ENCODE measurements at places on chromosomes 5 and 9.

- DNase-seq: no peak
Observed at GRCh38 chr9:3858961-3859360, 333.2 kb upstream of the RFX3 start.

GRCh38 chr9:16996901-16997491 is 126.5 kb upstream of the BNC2 start:
- no peak for DNase-seq

DNA sequence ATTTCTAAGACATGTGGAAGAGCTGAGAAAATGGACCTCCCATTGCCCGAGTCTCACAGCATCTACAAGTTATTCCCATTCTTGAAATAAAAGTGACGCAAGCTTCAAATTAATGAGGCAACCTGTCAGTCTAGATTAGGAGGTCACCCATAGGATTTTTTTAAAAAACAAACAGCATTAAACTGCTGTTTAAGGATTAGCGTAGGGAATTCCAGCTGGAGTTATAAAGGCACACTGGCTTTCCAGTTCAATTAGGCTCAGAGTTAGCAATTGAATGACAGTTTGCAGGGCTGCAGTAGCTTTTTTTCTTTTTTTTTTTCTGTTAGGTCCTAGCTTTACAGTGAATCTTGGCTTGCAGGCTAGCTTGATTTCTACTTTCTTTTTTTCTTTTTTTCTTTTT is 16.2 kb downstream of the PRKACG start:
- no peak for DNase-seq

DNA sequence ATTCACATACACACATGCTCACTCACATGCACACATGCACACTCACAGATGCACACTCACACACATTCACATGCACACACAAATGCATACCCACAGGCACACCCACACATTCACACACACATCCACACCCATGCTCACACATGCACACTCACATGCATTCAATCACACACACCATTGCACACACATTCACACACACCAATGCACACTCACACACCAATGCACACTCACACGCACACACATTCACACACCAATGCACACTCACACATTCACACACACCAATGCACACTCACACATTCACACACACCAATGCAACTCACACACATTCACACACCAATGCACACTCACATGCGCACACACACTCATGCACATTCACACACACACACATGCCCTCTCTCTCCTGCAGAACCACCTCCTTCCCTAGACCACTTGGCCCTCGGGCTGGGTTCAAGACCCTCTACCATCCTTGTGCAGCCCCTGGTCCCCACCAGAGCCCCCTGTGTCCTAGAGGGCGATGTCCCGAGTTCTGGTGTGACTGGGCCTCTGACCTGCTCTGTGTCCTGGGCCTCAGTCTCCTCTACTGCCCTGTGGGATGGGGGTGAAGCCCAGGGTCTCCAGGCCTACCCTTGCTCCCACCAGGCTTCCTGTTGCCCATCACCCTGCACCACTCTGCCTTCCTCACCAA is 139.0 kb downstream of the OLFM1 start:
- no peak for DNase-seq

GRCh38 chr9:75130621-75131230 is 42.4 kb downstream of the OSTF1 start:
- DNase-seq: no peak

DNA sequence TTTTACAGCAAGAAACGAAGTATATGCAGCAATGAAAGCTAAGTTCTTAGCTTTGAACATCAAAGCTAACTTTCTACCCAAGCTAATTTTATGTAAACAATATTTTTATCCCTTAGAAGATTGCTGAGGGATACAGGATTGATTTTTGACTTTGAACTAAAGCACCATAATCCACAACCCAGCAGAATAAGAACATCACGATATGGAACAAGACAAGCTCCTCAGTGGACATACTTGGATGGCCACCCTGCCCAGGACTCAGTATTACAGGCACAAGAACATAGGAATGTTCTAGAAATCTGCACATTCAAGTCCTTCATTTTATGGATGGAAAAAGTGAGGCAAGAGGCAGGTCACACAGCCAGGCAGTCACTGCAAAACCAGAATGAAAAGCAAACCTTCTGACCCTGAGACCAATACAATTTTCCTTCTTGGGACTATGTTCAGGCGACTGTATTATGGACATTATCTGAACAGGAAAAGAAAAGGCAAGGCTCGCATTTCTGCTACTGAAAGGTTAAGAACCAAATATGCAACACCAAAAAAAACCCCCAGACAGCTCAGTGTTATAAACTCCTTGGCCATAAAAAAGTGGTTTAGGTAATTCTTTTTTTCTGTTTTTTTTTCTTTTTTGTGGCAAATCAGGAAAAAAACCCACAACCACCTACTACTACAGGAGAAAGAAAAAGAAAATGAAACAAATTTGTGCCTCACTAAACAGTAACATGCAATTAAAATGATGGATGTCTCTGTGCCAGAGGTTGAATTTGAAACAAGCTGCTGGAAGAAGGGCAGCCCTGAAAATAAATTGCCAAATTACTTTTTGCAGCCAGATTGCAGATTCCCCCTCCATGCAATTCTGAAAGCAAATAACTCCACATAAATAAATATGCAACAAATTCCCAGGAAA is 25.4 kb downstream of the EPB41L4B start:
- no peak for DNase-seq

GRCh38 chr9:135746565-135746964 is 44.6 kb downstream of the KCNT1 start:
- DNase-seq: no peak

DNA sequence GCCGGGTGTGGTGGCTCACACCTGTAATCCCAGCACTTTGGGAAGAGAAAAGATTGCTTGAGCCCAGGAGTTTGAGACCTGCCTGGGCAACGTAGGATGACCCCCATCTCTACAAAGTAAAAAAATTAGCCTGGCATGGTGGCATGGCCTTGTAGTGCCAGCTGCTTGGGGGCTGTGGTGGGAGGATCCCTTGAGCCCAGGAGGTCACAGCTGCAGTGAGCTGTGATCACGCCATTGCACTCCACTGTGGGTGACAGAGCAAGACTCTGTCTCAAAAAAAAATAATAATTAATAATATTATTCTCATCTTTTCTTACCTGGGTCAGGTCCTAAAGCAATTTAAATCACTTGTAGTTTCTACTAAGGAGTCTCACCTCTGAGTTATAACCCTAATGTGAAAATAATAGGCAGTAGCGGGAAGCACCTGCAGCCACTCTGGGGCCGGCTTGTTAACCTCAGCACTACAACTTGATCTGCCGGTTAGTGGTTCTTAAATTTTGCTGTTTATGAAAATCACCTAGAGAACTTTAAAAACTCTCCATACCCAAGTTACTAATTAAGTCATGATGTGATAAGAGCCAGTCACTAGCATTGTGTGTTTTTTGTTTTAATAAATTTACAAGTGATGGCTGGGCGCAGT is 29.4 kb upstream of the PCAT7 start:
- DNase-seq: no peak

- peak; percentile 49 for DNase-seq
Observed at GRCh38 chr5:458547-459353, 15.8 kb downstream of the EXOC3 start.

DNA sequence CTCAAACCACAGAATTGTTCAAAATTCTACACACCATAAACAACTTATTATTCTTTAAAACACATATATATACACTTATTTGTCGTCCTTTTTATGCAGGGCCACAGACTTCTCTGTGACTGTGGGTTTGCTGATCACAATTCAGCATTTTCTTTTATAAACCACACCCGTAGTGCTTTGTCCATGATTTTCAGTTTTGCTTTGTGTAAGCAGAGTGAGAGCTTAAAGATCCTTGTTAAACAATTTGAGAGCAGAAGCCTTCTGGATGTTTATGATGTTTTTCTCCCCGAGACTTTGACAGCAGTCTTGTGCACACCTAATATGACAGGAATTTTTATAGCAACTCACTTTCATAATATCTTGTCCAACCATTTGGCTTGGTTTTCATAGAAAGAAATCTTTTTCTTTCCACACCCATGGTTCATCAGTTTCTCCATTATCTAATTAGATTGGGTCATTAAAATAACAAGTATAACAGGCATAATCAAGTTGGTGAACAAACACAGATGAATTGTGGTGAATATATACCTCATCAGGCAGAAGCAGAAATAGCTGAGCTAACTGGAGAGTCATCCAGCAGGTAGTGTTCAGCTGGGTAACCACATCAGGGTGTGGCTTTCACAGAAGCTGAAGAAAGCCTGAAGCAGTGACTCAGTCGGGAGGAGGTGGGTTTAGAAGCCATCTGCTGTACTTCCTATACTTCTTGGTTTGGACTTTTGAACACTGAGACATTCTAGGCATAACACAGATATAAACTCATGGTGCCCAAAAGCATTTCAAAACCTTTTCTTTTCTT is 232.8 kb downstream of the DOCK8 start:
- DNase-seq: peak; percentile 21

- no peak for DNase-seq
Observed at GRCh38 chr5:118196229-118196628, 792.1 kb downstream of the DTWD2 start.

DNA sequence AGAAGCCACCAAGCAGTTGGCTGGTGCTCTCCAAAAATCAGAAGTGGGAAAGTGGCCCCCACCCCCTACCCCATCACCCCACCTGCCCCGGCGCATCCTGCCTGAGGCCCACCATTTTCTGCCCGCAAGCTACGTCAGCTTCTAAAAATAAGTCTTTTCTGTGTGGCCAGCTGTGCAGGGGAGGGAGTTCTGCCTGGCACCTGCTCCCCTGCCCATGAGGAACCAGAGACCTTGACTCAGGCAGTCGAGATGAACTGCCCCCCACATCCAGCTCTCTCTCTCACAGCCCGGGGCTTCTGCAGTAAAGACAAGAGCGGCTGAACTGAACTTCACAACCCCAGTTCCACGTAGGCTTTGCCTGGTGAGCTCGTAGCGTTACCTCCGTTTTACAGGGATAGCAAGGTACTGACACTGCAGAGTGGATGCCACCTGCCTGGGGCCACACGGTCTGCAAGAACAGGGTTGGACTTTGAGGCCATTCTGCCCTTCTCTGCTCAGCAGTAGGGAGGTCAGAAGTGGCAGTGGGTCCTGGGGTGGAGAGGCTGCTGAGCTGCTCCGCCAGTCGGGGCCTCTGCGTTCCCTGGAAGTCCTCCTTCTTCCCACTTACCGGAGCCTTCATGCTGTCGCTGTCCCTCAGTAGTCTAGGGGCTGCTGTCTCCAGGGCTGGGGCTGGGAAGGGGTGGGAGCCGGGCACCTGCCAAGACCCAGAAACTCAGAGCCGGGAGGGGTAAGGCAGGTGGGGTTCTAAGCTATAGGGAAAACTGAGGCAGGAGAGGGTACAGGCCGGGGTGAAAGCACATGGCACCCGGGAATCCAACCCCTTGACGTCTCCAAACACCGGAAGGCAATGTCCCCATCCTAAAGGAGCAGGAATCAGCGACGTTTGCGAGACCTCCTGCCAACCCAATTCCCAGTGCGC is 781 bp downstream of the ST6GALNAC4 start:
- DNase-seq: no peak

GRCh38 chr9:106405871-106406435 is 457.0 kb upstream of the ZNF462 start:
- DNase-seq: no peak

DNA sequence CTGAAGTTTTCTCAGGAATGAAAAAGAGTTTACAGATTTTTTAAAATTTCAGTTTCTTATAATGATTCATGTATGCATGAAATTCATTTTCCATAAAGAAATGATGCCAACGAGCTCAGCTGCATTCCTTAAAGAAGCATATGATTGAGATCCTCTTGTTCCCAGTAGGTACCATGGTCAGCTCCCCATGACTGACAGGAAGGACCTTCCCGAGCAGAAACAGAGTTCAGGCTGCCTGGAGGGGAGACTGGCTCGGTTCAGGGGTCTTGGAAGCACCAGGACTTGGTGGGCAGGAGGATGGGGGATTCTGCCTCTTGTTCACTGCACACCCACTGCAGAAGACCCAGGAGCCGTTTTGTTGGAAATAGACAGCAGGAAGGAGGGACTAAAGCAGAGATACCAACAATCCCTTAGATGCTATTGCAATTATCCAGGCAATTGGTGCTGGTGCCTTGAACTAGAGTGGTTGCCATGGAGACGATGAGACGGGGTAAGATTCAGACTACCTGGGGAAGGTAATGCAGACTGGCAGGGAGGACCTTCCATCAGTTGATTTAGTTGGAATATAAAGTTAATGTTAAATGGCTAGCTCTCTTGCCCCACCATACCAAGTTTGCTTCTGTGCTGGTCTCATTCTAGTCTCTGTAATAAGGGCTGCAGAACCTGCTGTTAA is 447.8 kb downstream of the MTRR start:
- DNase-seq: no peak

GRCh38 chr9:116942593-116943061 is 255.5 kb downstream of the TRIM32 start:
- DNase-seq: no peak

- no peak for DNase-seq
Observed at GRCh38 chr9:7671847-7672246, 127.7 kb downstream of the DMAC1 start.

DNA sequence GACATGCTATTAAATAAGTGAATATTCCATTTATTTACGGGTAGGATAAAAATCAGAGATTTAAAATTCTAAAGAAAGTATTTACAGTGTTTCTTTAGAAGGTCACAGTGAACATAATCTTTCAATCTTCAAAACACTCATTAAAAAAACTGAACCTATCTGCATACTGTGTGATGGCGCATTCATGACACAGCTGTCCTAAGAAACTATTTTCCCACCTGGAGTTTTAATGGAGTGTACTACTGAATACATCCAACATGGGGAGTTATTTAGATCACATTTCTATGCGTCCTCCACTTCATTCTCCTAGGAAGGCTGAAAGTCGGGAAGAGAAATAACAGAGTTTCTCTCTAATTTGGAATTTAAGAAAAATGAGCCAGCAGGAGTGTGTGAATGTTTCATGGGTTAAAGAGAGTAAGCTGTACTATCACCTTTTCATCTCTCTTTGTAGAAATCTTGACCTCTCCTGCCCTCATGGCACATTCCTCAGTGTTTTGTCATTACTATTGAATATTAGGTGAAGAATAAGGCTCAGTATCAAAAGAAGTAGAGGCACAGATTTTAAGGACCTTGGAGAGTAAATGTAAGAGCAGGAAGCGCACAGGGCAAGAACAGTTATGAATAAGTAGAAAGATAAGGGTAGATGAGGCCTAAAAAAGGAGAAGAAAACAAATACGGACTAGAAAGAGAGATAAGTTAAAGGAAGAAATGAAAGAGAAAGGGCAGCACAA is 551.2 kb upstream of the TUSC1 start:
- no peak for DNase-seq

All from stimulated activated CD4-positive, alpha-beta T cell treated with anti-CD3 and anti-CD28 coated beads, Interleukin-1b, Interleukin-23, amount 100 ng/mL, for 1 hour (primary cell).